ENCODE measurements at places on chromosomes 3 and 15.

GRCh38 chr3:185280572-185281365 is 26.9 kb upstream of the EHHADH start:
- no peak for DNase-seq

GRCh38 chr3:102205647-102206046 is 229.2 kb upstream of the ZPLD1 start:
- DNase-seq, result no peak

DNA sequence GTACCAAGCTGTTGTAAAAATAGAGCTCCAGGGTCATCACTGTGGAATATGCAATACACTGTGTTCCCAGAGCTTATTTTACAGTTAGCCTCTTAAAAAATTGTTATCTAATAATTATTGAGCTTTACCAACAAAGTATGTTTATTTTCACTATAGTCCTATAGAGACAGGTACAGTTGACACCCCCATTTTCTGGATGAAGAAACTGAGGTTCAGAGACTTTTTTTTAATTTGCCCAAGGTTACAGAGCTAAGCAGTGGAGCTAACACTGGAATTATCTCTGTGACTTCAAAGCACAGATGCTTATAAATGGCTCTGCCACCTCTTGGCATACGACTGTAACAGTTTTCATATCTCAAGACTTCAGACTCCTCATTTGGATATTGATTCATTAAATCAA is 126.4 kb downstream of the FEZF2 start:
- no peak for DNase-seq

DNA sequence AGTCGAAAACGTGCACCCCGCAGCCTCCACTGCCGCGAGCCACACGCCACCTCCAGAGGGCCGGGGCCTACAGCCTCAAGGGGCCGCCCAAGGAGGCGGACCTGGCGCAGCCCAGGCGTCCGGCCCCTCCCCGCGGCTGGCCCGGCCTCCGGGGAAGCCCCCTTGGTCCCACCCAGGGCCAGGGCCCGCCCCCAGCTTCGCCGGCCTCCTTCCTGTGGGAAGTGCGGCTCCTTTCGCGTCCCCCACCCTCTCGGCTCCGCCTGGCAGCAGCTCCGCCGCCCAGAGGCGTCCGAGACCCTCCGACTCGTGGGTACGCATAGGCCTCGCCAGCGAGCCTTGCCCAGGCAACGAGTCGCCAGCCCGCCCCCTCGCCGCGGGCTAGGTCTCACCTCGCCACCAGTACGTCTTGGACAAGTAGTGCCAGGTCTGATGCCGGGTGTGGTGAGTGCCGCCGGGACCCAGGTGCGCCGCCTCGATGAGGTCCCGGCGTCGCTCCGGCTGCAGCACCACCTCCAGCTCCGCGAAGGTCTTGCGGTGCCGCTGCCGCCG is 642 bp downstream of the ZBTB11 start:
- DNase-seq, result peak; percentile 97

GRCh38 chr15:88603885-88604284 is 17.3 kb upstream of the AEN start:
- no peak for DNase-seq

- DNase-seq, result no peak
These were observed 183.7 kb upstream of the LMCD1 start for GRCh38 chr3:8317661-8318649.

- DNase-seq, result no peak
These were observed 61.9 kb downstream of the TM4SF4 start for GRCh38 chr3:149536429-149536828.

DNA sequence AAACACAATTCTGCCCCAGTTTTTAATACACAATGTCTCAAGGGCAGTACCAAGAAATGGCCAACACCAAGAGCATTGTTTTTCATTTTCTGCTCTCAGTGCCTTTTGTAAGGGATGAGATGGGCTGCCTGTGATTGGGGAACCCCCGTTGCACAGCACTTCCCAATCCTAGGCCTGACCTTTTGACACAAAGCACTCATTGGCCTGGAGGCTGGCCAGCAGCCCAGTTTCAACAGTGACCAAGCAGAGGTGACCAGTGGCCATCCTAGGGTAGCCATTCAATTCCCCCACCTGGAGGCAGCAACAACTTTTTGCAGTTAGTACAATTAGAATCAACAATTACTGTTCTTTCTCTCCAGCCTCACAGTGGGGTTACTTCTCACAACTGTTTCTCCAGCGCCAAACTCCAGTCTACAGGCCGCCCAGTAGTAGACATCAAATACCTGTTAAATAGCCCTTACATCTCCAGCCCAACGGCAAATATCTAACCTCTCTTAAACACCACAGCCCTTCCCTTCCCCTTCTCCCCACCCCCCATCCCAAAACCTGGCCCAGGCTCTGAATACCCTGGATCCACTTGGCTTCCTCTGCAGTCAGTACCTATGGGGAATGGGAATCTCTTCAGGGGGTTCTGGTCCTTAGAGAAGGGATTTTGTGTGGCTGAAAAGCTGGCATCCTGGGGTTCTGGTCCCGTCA is 8.9 kb upstream of the LRRC2 start:
- DNase-seq, result no peak

GRCh38 chr15:95761501-95762165 is 568.9 kb upstream of the NR2F2 start:
- no peak for DNase-seq

- no peak for DNase-seq
These were observed 60.2 kb upstream of the ARHGEF26 start for GRCh38 chr3:154061001-154061370.

DNA sequence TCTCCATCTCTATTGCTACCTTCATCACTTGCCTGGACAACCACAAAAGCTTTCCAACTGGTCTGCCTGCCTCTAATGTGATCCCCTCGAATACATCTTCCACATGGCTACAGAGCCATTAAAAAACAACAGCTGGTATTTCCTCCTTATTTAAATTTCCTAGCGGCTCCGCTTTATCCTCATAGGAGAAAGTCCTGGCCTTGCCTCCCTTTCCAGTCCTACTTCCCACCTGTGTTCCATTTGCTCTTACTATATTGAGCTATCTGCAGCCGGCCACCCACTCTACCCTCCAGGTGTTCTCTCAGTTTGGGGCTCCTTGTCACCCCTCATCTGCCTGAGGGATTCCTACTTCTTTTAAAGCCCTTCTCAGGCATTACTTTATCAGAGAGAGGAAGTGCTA is 49.7 kb upstream of the TSPAN3 start:
- no peak for DNase-seq

- DNase-seq, result no peak
These were observed 316.4 kb downstream of the ZNF621 start for GRCh38 chr3:40841131-40841530.

DNA sequence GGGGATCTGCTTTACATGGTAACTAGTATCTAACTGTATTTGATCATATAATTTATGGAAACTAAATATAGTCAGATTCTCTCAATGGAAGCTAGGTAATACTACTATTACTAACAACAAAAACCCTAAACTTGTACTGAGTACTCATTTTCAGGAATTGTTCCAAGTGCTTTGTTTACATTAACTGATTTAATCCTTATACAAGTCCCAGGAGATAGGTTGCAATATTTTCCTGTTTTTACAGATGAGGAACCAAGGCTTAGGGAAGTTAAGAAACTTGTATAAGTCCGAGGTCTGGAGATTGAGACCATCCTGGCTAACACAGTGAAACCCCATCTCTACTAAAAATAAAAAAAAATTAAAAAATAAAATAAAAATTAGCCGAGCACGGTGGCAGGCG is 7.5 kb upstream of the MTHFS start:
- DNase-seq, result no peak

Measured in activated naive CD8-positive, alpha-beta T cell treated with anti-CD3 and anti-CD28 coated beads, Interleukin-2, amount 10 ng/mL, durations not matched to agents 7 days and 5 days (primary cell).